Inflammatory macrophage treated with lipopolysaccharide for 1 hour (primary cell): ENCODE measurements at places on chromosomes 16 and 17.
A peak's percentile ranks its signal among the peaks of the same experiment; 100 is the strongest.

GRCh38 chr17:81140018-81140417 lies 25.3 kb upstream of the PVALEF start:
- DNase-seq: no peak

DNA sequence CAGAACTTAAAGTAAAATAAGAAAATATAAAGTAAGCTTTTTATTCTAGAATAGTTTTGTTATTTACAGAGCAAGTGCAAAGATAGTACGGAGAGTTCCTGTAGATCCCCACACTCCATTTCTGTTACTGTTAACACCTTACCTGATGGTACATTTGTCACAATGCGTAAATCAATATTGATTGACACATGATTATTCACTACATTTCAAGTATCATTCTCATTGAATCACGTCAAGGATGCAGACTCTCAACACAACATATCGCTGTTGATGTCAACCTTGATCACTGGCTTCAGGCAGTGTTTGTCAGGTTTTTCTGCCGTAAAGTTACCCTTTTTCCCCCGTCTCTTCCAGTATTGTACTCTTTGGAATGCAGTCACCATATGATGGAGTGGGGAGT lies 64.2 kb upstream of the WSCD1 start:
- DNase-seq: no peak

- no peak for DNase-seq
Measured at GRCh38 chr17:73976676-73977521, 226.6 kb upstream of the RPL38 start.

- DNase-seq: peak; percentile 69
Measured at GRCh38 chr17:44898768-44899073, 524 bp downstream of the EFTUD2 start.

GRCh38 chr16:75379911-75380847 lies 53.1 kb downstream of the CFDP1 start:
- peak; percentile 88 for DNase-seq

GRCh38 chr17:50986989-50987660 lies 121.0 kb upstream of the TOB1 start:
- no peak for DNase-seq

GRCh38 chr17:80511222-80512180 lies 33.1 kb upstream of the RPTOR start:
- no peak for DNase-seq

GRCh38 chr17:69103557-69104233 lies 38.0 kb downstream of the ABCA6 start:
- no peak for DNase-seq

- DNase-seq: no peak
Measured at GRCh38 chr17:6505425-6506142, 50.8 kb downstream of the PITPNM3 start.

GRCh38 chr16:88347656-88348376 lies 34.9 kb upstream of the ZNF469 start:
- DNase-seq: no peak

DNA sequence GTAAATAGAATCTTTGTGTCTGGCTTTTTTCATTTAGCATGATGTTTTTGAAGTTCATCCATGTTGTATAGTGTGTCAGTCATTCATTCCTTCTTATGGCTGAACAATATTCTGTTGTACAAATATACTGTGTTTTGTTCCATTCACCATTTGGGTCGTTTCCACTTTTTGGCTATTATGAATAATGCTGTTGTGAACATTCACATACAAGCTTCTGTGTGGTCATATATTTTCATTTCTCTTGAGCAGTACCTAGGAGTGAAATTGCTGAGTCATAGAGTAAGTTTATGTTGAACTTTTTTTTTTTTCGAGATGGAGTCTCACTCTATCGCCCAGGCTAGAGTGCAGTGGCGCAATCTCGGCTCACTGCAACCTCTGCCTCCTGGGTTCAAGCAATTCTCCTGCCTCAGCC lies 32.3 kb upstream of the TAOK1 start:
- DNase-seq: no peak

GRCh38 chr16:60331168-60331567 lies 1597.1 kb upstream of the GOT2 start:
- DNase-seq: no peak

GRCh38 chr17:70624211-70624610 lies 454.9 kb downstream of the KCNJ2 start:
- peak; percentile 16 for DNase-seq

DNA sequence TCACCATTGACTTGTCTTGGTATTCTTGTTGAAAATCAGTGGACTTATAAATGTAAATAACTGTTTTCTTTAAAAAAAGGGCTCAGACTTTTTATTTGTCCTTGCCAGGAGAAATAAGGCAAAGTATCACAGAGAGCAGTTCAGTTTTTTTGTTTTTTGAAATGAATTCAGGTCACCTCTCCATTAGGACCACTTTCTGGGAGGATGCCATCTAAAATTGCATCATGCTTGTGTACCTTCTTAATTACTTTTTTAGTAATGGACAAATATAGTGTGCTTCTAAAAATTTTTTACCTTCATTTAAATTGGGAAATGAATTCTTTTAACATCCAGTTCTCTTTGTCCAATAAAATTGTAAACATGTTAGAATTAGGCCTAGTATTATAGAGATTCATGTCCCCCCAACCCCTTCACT lies 210.0 kb downstream of the BCAS3 start:
- no peak for DNase-seq

DNA sequence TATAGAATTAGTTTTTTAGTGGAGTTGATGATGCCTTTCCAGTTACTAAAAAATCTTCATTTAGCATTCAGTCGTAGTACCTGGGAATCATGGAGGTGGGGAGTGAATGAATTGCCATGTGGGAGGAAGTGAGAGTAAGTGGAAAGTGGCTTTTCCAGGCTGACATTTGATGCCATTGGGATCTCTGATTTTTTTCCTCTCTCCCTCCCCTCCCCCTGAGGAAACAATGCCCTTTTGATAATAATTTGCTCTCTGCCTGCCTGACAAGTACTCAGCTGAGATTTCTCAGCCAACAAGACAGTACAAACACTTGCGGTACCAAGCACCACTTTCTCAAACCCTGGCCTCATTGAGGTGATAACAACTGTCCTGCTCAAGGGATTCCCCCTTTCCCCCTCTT lies 2.2 kb downstream of the UBE2Z start:
- DNase-seq: no peak

GRCh38 chr17:78875363-78876093 lies 27.5 kb downstream of the CEP295NL start:
- DNase-seq: peak; percentile 39

GRCh38 chr16:84617041-84617790 lies 662 bp downstream of the COTL1 start:
- DNase-seq: no peak

- DNase-seq: no peak
Measured at GRCh38 chr17:65633146-65633881, 71.9 kb upstream of the AXIN2 start.
